ENCODE measurements at places on chromosomes 1 and 21.
A peak's percentile ranks its signal among the peaks of the same experiment; 100 is the strongest.

DNA sequence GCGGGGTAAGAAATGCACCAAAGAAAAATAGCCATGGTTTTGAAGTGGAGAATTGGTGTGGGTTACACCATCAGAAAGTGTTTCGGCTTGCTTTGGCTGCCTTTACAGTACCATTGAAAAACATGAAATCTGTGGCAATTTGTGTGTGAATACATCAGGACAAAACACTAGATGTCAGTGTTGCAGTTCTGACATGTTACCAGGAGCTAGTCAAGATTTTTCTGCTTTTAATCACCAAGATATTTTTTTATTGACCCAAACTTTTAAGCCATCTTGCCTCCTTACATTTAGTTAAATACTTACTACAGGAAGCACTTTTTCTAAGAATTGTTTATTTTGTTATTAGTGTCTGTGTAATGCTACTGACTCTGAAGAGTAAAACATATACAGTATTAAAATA is 14.3 kb downstream of the RRP15 start:
- peak; percentile 24 for DNase-seq

GRCh38 chr1:106063510-106063909 is 993.0 kb upstream of the PRMT6 start:
- no peak for DNase-seq

DNA sequence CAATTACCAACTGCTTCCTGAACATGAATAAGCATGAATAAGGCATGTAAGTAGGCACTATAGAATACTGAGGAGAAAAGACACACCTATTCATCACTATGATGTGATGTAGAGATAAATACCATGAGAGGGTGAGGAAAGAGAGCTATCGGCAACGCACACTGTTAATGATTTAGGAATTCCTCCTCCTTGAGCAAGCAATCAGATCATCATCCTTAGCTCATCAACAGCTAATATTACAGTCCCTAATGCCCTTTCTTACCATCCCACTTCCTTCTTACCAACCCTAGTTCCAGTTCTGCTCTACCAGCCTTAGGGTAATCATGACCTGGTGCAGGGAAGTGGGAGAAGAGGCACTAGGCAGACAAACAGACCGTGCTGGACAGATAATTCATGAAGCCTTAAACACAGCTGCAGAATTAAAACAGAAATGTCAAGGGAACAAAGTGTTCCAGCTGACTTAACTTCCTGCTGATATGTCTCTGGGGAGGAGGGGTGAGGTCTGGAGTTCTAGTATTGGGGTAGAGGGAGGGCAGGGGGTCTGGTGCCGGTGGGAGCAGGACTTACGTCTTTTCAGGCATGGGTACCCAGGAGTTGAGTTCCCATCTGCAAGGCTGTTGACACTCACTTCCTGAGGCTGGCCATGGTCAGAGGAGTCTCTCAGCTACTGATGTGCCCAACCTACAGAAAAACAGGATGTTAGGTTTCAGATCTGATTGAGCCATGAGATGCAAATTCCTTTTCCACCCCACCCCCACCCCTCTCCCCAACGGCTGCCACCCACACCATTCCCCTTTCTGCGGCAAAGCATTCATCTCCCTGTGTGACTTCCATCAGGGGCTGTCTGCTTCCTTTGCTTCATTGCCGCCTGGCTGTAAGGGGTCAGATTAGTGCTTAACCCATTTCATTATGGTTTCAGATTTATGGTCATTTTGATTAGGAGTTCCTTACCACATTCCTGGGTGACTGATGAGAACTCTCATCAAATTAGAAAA is 12.6 kb upstream of the RCSD1 start:
- DNase-seq, result peak; percentile 52

GRCh38 chr1:183566026-183566425 is 24.2 kb downstream of the NCF2 start:
- DNase-seq, result no peak

GRCh38 chr1:172801771-172802322 is 142.9 kb downstream of the FASLG start:
- no peak for DNase-seq

GRCh38 chr1:109616391-109616790 is 3.0 kb downstream of the GNAT2 start:
- DNase-seq, result no peak

Measured in globus pallidus (tissue), 1 donor.